ENCODE measurements at places on chromosomes 5 and 9. TPM values are rescaled to one million over a fixed set of nuclear protein-coding genes. Genes with fewer than 3 reads are reported as not detected.

DNA sequence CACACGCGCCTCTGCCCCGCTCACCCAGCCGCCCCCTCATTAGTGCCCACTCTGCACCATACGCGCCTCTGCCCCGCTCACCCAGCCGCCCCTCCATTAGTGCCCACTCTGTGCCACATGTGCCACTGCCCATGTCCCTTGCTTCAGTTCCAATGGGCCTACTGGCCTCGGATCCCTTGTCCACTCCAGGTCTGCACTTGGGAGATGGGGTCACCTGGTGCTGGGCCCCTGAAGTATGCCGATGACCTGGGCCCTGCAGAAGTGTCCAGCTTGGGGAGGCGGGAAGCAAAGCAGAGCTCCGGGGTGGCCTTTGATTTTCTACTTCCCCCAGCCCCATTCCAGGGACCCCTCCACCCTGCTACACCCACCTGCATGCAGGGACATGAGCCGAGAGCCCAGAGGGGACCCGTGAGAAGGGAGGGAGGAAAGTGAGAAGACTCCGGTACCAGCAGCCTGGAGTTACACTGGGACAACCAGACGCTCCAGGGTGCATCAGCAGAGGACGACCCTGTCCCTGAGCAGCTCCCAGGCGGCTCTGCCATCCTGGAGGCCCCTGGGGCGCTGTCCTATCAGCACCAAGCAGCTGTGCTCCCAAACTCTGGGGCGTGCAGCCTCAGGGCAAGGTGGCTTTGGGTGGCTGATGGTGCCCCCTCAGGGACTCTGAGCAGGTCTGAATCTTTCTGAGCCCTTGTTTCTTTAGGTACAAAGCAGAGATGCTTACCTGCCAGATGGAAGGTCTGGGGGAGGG, 140.8 kb downstream of the RXRA start:
- no peaks in the 10 kb centered on the region for H3K36me3 ChIP-seq
- no peak overlapping the region for H3K4me3 ChIP-seq
- H3K27ac ChIP-seq = no peak overlapping the region
- no peak for DNase-seq
- H3K27me3 ChIP-seq = no peaks in the 10 kb centered on the region

GRCh38 chr5:58497386-58497785, 6.2 kb downstream of the GAPT start:
- H3K4me1 ChIP-seq = no peaks in the 10 kb centered on the region
- no peak for DNase-seq
- H3K36me3 ChIP-seq = no peaks in the 10 kb centered on the region
- no peak overlapping the region for H3K27ac ChIP-seq
- H3K27me3 ChIP-seq = peaks cover 3% of the 10 kb centered on the region

DNA sequence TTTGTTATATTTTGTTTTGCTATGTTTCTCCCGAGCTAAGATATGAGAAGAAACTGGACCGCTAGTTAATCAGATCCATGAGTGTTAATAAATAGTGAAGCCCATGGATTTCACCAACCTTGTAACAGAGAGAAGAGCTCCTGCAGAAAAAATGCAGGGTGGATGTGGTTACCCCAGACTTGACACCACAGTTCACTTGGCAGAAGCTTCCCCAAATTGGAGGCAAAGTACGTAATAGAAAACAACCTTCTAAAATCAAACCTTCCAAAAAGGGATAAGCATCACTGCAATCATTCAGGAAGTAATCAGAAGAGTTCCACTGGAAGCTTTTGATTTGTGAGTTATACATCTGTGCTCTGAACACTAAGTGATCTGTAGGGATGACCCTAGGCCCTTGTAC, 267.5 kb downstream of the ACTL7B start:
- H3K27ac ChIP-seq = no peak overlapping the region
- H3K36me3 ChIP-seq = no peaks in the 10 kb centered on the region
- H3K27me3 ChIP-seq = no peaks in the 10 kb centered on the region
- DNase-seq = no peak

TOR4A gene
- total RNA-seq = 9.7 TPM

MRPL22 gene
- 41.5 TPM for total RNA-seq

Data from SJSA1 (cell line).